ENCODE measurements at places on chromosomes 7 and 10.
A peak's percentile ranks its signal among the peaks of the same experiment; 100 is the strongest.

DNA sequence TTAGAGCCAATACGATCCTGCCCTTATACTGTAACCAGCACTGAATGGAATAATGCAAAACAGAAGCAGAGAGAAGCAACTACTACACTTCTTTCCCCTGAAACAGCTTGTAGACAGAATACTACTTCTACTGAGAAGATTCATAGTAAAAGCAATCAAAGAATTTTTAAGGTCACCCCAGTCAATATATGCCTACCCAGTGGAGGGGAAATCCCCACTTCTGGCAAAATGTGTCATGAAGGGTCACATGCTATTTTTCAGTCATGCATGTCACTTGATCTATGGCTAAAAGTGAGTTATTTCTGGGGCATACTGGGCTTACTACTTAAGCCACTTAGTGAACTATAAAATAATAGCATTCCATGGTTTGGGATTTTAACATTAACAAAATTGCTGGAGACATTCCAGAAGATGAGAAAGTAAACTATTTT is 25.6 kb downstream of the IRF5 start:
- no peak for DNase-seq

DNA sequence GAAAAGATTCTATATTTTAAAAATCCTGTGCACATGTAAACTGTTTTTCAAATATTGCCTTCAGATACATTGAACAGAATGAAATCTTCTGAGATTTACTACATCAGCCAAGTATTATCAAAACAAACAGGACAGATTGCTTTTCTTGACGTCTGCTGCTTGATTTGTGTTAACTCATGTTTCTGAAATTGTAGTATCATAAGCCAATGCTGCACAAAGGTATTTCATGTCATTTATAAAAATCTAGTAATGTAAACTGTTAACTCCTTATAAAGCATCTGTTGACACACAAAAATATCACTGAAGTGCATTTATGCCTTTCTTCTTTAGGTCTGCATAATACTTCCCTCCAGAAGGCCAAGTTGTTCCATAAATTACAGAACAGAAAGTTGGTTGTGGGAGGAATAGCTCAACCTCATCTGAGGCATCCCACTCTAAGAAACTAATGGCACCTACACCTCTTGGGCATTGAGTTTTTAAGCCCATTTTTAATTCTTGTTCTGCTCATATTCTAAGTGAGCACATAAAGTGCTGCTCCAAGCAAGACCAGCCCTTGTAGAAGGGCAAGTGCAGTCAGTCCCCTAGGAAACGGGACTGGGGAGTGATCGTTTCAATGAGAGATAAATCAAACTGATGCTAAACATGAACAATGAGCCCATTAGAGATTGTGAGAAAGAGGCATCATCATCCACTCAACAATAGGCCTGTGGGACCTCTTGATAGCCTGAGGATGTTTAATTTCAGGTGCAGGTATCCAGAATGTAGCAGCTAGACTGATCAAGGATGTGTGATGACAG is 28.5 kb downstream of the CAV1 start:
- no peak for DNase-seq

GRCh38 chr10:4073912-4074311 is 288.9 kb upstream of the KLF6 start:
- peak; percentile 89 for DNase-seq

DNA sequence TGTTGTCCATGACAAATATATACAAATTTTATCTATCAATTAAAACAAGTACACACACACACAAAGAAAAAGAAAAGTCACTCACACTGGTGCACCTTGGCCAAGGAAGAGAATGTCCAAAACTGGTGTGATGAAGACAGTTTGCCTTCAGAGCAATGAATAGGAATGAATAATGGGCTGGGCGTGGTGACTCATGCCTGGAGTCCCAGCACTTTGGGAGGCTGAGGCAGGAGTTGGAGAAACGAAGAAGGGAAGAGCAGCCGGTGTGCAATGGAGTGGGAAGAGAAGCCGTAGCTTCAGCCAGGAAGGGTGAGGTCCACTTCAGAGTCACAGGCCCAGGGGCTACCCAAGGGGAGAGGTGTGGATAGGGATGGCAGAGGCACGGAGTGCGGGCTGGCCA is 253.6 kb downstream of the CCSER2 start:
- no peak for DNase-seq

DNA sequence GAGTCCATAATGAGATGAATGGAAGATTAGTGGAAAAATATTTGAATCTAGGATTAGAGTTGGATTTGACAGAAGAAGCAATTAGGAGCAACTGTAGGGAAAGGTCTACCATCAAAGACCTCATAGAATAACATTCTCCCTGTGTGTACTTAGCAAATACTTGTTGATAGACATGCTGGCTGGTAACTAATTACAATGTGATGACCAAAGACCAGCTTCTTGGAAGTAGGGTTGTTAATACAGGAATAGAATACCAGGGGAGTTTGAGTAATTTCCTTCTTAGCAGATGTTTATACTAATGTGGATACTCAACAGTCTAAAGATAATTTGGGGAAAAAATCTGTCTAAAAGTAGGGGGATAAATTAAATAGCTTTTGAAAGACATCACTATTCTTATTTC is 357.5 kb upstream of the BMPER start:
- DNase-seq, result peak; percentile 38

GRCh38 chr10:29183301-29183945 is 105.4 kb upstream of the LYZL1 start:
- DNase-seq, result no peak

All from fibroblast of skin of abdomen (primary cell).